Skin of body (tissue), 3 donors: ENCODE measurements at places on chromosomes 5 and 9. TPM values are rescaled to one million over a fixed set of nuclear protein-coding genes. Genes with fewer than 3 reads are reported as not detected.

Gene OR13F1
- not detected for total RNA-seq

Gene SLC36A2
- 0.20 TPM for total RNA-seq

Gene IFNA4
- total RNA-seq = not detected

Gene SELENOP
- total RNA-seq = 597 TPM

Gene IRX1
- 14.4 TPM for total RNA-seq

Gene FKTN
- 18.6 TPM for total RNA-seq

Gene IFNA2
- total RNA-seq = not detected

Gene PPP1R2B
- 0.10 TPM for total RNA-seq

Gene MSX2
- total RNA-seq = 10.9 TPM

Gene GMCL2
- total RNA-seq = not detected

Gene AGXT2
- not detected for total RNA-seq

Gene CYSRT1
- 1.4 TPM for total RNA-seq

Gene SOWAHA
- 0.10 TPM for total RNA-seq

Gene CXCL14
- 288 TPM for total RNA-seq

Gene LCN1
- not detected for total RNA-seq

Gene STPG3
- total RNA-seq = not detected

Gene PDZD2
- 34.9 TPM for total RNA-seq

Gene NAA35
- total RNA-seq = 26.4 TPM

Gene FOXD4L6
- total RNA-seq = not detected
